HepG2 (cell line): ENCODE measurements at places on chromosomes 3 and 15. TPM values are rescaled to one million over a fixed set of nuclear protein-coding genes. Genes with fewer than 3 reads are reported as not detected.
A peak's percentile ranks its signal among the peaks of the same experiment; 100 is the strongest.

GRCh38 chr3:167773584-167773983 is 38.1 kb downstream of the SERPINI1 start:
- DNase-seq: no peak

GRCh38 chr15:87660251-87661129 is 596.0 kb downstream of the NTRK3 start:
- DNase-seq: no peak

DNA sequence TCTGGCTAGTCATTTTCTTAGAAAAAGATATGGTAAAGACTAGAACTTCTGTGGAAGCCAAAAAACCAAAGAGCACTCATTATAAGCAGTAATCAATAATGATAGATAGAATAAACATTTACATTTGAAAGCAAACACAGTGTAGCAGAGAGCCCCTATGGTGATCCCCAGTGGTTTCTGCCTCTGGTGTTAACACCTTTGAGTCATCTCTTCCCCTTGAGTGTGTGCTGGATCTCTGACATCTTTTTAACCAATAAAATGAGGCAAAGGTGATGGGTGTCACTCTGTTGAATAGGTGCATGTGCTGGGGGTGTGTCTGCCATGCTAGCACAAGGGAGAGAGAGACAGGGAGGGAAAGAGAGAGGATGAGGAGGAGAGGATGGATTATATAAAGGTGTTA is 121.6 kb downstream of the TFG start:
- no peak for DNase-seq

DNA sequence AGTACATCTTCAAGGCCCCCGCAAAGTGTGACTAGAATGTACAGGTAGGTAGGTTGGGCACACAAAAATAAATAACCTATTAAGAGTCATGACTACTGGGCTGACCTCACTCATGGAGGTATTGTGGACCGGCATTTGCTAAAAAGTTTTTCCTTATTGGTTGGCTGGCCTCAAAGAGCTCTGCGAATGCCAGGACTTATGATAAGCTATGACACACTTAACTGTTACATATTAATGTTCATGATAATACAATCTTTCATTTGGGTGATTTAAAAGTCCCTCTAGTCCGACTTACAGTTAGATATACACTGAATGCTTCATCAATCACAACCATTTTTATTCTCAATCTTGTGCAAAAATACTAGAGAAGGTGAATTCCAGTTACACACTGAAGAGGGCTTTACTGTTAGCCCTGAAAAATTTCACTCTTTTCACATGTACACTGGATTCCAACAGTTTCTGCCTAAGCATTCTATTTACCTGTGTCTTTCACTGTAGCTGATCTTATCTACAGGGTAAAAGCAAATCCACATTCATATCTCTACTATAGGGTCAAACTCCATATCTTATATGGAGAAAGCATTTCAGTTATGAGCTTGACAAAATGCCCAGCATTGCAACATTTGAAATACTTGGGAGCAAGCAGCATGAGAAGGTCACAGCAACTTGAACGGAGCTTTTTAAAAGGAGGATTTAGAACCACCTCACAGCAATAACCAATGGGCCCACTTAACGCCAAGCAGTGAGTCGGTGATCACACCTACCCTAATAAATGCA is 329.1 kb downstream of the FOXP1 start:
- peak; percentile 92 for DNase-seq

- DNase-seq: no peak
Measured at GRCh38 chr3:14837878-14838258, 19.1 kb downstream of the FGD5 start.

GRCh38 chr15:31379042-31379441 is 52.4 kb downstream of the KLF13 start:
- no peak for DNase-seq

DNA sequence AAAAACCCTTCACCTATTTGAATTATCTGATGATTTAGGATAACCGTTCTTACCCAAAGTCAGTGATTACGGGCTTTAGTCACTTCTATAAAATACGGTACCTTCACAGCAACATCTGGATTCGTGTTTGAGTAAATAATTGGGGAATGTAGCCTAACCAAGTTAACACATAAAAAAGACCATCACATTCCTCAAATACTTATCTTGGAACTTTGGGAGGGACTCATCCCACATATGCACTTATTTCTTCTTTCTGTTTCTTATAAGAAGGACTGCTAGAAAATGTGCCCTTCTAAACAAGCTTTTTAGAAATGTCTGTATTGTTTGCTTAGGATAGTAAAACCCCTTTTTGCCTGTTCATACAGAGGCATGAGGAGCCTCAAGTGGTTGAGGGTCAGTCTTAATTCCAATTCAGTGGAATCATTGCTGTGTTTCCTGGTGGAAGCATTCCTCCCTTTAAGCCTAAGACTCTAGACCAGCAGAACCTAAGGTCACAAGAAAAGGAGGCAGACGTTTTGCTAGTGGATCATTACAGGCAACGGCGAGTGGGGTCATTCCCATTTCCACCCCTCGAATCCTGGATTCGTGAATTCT is 67.5 kb downstream of the TMEM44 start:
- no peak for DNase-seq

DNA sequence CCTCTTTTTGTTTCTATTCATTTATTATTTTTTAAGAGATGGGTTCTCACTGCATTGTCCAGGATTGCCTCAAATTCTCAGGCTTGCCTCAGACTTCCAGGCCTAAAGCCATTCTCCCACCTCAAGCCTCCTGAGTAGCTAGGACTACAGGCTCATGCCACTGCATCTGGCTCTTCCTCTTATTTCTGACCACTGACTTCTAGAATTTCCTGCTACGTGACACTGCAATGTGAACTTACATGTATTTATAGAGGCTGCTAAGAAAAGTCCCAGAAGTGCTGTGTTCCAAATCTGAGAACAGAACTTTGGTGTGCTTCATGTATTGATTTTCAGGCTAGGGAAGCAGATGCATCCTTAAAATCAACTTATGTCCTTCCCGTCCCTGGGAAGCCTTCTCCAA is 407.4 kb downstream of the RSL24D1 start:
- DNase-seq: no peak

DNA sequence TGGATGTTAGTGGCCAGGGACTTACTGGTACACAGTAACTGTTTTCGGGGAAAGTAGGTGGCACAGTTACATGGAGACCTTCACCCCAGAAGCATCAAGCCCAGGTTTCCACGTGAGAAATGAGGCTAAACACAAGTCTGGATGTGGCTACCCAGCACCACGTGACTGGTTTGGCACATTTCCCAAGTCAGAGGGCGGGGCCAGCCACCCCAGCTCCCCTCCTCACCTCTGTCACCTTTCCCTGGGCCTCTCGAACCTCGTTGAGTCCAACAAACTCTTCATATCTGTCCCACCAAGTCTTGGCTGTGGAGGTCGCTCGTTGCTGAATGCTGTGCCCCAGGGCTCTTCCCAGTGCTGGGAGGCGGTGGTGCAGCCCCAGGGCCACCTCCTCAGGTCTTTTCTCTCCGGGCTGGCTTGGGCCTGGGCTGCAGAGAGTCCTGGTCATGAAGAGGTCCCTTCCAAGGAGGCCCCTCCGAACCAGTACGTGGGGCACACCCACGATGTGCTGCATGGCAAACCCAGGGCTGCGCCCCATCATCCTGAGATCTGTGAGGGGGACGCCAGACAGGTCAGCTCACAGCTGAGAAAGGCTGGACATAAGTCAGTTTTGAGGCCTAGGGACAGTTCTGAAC is 4.8 kb upstream of the PLXNB1 start:
- no peak for DNase-seq

DNA sequence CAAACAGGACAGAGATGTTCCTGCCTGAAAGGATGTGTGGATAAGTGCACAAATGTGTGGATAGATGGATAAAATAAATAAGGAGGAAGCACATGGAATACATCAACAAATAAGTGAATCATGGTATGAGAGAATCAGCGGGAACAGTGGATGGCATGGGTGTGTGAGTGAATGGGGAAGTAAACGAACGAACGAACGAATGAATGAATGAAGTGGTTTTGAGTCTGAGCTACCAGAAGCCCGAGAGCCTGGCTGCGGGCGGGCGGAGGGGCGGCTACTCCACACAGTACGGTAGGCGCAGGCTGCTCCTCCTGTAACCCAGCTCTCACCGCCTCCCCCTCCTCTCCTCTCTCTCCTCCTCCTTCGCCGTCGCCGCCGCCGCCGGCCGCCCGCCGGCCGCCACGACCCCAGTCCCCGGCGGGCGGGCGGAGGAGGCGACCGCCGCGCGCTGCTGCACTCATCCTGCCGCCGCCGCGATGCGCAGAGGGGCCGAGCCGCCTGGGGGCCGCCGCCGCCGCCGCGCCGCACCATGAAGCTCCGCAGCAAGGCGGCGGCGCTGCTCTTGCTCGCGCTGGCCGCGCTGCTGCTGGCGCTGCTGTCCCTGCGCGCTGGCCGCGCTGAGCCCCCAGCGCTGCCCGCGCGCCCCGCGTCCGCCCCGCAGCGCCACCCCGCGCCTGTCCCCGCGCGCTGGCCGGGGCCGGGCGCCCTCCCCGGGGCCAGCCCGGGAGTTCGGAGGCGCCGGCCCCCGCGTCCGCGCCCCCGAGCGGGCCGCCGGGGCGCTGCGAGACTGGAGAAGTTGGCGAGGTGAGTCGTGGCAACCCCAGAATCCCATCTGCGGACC is at the start of gene GXYLT2:
TSS of gene GXYLT2 (plus strand) at position 342 of the 841 bp plus-strand sequence. CDS start at position 530, 188 bp downstream.
- DNase-seq: peak; percentile 48

DNA sequence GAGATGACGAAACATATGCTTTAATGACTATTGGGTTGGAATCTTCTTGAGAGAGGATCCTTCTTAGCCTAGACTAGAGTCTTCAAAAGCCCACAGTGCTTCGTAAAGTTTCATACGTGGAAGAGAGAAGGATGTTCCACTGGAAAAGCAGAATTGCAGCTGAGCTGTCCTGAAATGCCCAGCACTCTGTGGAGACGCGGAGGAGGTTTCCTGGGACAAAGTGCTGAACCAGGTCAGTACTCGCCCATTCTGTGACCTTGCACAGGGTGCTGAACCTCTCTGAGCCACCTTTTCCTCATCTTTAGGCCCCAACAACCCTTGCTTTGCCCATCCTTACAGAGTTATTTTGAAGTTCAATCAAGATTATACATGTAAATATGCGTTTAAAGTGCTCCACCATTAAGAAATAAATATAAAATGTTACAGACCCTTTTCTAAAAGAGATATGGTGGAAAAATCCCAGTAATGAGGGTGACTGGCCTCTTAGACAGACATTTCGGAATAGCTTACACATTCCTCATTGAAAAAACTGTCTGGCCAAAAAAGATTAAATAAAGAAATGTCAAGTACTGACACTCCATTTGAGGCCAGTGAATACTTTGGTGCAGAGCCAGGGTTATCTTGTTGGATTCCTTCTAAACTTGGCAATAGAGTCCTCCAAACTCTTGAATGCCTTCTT is 4.2 kb upstream of the MAGEF1 start:
- no peak for DNase-seq

DNA sequence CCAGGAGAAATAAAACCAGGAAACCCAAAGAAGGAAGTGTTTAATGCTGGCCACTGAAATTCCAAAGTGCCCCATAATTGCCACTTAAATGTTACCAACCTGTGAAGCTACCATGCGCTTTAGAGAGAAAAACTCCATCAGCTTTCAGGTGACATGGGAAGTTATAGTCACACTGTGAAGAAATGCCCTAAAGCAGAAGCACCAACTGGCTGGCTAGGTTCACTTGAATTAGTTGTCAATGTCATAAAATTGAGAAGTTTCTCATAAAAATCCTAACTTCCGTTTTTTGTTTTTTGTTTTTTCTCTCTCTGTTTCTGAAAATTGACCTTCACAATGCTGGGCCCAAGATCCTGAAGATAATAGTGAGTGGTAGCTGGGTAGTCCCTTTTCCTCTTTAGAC is 167.9 kb upstream of the CTNNB1 start:
- DNase-seq: no peak

- peak; percentile 90 for DNase-seq
Measured at GRCh38 chr3:170869645-170870593, at the start of gene RPL22L1. Gene RPL22L1 (minus strand): TSS chr3:170870195. CDS start chr3:170870167, 28 bp downstream.

GRCh38 chr15:90932660-90932991 is 277 bp upstream of the HDDC3 start:
- no peak for DNase-seq

GRCh38 chr3:43094851-43095250 is 11.0 kb downstream of the POMGNT2 start:
- DNase-seq: no peak

DNA sequence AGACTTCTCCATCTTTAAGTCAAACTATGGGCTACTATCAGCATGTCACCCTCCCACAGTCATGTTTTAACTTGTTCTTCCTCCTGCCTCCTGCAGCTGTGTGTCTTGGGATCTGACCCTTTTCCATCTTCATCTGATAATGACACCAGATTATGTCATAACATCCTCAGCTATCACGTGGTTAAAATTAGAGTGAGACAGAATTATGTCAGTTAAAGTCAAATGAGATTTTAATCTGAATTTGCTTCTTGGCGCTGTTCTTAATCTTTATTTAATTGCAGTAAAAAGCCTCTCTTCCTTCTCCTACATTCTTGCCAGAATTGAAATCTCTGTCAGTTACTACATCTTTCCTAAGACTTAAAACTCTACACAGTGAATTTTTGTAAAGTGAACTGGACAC is 107.2 kb downstream of the ARPP21 start:
- no peak for DNase-seq

DNA sequence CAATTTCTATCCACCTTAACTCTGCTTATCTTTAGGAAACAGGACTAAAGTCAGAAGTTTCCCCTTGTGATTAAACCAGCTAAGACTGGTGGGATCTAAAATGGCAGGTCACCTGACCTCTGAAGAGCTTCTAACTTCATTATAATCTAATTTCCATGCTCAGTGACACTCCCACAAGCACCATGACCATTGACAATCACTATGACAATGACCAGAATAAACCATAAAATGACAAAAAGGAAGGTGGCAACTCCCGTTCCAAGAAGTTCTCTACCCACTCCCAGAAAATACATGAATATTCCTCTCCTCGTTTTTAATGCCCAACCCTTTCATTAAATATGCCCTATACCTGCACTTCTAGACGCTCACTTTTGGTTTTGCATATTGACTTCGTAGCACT is 471.2 kb upstream of the CCDC54 start:
- DNase-seq: no peak

DNA sequence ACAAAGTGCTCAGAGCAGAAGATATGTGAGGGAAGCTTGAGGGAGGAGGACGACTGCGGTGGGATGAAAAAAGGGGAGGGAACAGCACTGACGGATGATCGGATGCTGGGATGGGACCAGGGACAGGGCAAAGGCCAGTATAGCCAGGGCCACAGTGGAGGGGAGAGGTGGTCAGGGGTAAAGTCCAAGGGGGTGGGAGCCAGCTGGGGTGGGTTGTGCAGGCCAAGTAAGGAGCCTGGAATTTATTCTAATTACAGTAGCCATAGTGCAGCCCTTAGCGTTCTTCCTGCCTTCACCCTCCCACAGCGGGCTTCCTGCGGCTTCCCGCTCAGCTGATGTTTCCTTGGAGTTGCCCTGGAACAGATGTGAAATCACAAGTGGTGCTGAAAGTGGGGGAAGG is 7.6 kb upstream of the APEH start:
- DNase-seq: peak; percentile 81

- DNase-seq: peak; percentile 22
Measured at GRCh38 chr3:61569856-61570580, 8.6 kb downstream of the PTPRG start.

The SYNPR gene
- total RNA-seq: 0.04 TPM in 1 of 2 replicates, not detected in the other

The HIGD2B gene
- total RNA-seq: not detected in 2 replicates

The TRIM71 gene
- total RNA-seq: 76.9 and 111 TPM in 2 replicates

The LYZL4 gene
- total RNA-seq: not detected in 2 replicates

The MEX3B gene
- 0.62 and 0.72 TPM in 2 replicates for total RNA-seq

The PIGZ gene
- 2.2 and 4.7 TPM in 2 replicates for total RNA-seq

The TRIM42 gene
- not detected in 2 replicates for total RNA-seq

The IQCF5 gene
- total RNA-seq: not detected in 2 replicates

The TICRR gene
- total RNA-seq: 14.3 and 14.8 TPM in 2 replicates

The KCNMB3 gene
- 2.4 and 4.3 TPM in 2 replicates for total RNA-seq

The XCR1 gene
- total RNA-seq: not detected in 2 replicates

The MST1R gene
- total RNA-seq: 0.11 and 0.13 TPM in 2 replicates
